ENCODE measurements at places on chromosomes 16 and 17. TPM values are rescaled to one million over a fixed set of nuclear protein-coding genes. Genes with fewer than 3 reads are reported as not detected.

GRCh38 chr16:56558024-56558747 is 6.7 kb upstream of the MT4 start:
- H3K27ac ChIP-seq = no peak overlapping the region
- no peak overlapping the region for H3K4me3 ChIP-seq
- H3K27me3 ChIP-seq = no peaks in the 10 kb centered on the region
- DNase-seq = no peak

DNA sequence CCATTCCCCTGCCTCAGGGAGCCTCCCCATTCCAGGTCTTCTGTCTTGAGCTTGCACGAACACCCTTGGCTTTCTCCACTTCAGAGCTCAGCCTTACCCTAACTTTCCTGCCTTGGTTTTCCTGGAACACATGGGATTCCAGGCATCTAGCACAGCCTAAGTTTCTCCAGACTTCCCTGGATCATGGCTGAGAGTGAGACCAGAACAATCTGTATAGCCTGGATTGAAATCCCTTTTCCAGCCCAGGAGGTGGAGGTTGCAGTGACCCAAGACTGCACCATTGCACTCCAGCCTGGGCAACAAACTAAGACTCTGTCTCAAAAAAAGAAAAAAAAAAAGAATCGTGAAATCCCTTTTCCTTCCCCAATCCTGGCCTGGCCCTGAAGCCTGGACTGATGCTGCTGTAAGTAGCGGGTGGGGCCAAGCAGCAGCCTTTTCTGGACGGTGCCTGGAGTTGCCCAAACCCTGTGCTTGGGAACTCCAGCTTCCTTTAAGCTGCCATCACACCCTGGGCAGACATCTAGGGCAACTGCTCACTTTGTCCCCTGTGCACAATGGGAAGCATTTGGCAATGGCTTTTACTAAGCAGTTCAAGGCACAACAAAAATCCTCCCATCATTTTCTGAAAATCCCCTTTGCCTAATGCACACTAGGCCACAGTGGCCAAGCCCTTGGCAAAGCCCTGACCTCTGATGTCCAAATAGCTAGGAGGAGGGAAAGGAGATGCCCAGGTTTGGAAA is 12.0 kb upstream of the SLC16A5 start:
- no peak overlapping the region for H3K27ac ChIP-seq
- H3K27me3 ChIP-seq = no peaks in the 10 kb centered on the region
- no peak overlapping the region for H3K4me3 ChIP-seq
- no peak for DNase-seq
- no peaks in the 10 kb centered on the region for H3K36me3 ChIP-seq
- H3K4me1 ChIP-seq = no peaks in the 10 kb centered on the region

- H3K36me3 ChIP-seq = no peaks in the 10 kb centered on the region
- no peaks in the 10 kb centered on the region for H3K4me1 ChIP-seq
- H3K27me3 ChIP-seq = peaks cover 9% of the 10 kb centered on the region
- H3K27ac ChIP-seq = no peak overlapping the region
- no peak overlapping the region for H3K4me3 ChIP-seq
These were observed 8.4 kb downstream of the TOX3 start for GRCh38 chr16:52538511-52538910.

DNA sequence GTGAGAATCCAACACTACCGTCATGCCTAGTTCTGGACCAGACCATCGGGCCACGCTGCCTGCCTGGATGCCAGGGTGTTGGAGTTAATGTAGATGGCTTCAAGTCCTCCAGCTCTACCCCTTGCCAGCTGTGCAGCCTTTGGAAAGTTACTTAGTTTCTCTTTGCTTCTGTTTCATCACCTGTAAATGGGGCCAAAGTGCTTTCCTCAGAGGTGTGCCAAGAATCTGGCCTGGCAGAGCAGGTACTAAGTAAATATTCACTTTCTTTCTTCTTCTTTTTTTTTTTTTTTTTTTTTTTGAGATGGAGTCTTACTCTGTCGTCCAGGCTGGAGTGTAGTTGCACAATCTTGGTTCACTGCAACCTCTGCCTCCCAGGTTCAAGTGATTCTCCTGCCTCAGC is 159.5 kb upstream of the RPL38 start:
- H3K4me3 ChIP-seq = no peak overlapping the region
- H3K4me1 ChIP-seq = no peaks in the 10 kb centered on the region
- H3K27ac ChIP-seq = no peak overlapping the region
- no peaks in the 10 kb centered on the region for H3K36me3 ChIP-seq

Gene HS3ST3A1
- total RNA-seq = 5.0 TPM
